ENCODE measurements at places on chromosomes 7 and 10.
A peak's percentile ranks its signal among the peaks of the same experiment; 100 is the strongest.

DNA sequence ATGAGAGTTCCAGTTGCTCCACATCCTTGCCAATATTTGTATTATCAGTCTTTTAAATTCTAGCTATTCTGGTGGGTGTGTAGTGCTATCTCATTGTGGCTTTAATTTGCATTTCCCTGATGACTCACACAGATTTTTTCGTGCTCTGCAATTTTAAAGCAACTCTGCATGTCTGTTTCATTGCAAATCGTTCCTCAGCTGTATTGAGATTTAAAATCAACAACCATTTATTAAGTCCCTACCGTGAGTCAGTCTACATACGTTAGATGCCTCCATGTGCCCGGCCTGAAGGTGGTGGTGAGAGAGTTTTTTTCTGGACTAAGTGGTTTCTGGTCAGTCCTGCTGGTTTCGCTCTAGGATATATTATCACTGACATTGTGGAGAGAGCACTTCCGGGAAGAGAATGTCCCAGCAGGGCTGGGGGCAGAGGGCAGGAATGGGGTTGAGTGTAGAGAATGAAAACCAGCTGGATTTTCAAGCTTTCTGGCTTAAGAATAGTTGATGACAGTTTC is 8.4 kb upstream of the HYCC1 start:
- DNase-seq, result peak; percentile 46

- DNase-seq, result no peak
Observed at GRCh38 chr7:11524476-11525397, 307.3 kb downstream of the THSD7A start.

DNA sequence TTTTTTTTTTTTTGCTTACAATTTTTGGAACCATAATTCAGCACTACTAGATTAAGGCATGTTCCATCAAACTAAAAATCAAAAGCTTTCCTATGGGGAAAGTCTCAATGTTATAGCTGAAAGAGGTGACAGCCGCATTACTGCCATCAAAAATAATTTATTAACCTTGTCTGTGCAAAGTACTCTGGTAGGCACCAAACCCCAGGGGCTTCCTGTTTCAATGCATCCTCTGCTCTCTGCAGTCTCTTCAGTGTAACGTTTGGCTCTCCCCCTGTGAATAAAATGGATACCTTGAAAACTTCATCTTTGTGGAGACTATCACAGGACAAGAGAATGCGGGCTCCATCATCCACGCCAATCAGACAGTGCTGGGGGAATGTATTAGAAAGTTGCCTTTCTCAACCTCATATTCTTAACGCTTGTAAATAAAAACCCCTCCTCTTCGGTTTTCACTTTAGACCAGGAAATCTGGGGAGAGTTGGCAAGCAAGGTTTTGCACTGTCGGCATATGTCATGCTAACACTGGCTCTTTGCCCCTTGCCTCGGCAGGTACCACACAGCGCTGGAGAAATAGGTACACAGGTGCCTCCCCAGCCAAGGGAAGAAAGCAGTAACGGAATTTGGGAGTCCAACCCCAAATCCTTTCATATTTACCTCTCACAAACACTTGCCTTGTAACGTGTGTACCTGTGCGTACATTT is 1.6 kb upstream of the NRG3 start:
- DNase-seq, result no peak

DNA sequence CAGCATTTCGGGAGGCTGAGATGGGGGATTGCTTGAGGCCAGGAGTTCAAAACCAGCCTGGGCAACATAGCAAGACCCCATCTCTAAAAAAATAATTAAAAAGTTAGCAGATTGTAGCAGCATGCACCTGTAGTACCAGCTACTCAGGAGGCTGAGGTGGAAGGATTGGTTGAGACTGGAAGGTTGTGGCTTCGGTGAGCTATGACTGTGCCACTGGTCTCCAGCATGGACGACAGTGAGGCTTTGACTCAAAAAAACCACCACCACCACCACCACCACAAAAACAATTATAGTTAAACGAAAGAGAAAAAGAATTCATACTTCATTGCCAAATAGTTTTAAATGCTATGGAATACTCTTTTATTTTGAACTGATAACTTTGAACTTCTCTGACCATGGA is 63.4 kb downstream of the VTI1A start:
- no peak for DNase-seq

- DNase-seq, result no peak
Observed at GRCh38 chr7:14351167-14351566, 361.7 kb upstream of the ETV1 start.

DNA sequence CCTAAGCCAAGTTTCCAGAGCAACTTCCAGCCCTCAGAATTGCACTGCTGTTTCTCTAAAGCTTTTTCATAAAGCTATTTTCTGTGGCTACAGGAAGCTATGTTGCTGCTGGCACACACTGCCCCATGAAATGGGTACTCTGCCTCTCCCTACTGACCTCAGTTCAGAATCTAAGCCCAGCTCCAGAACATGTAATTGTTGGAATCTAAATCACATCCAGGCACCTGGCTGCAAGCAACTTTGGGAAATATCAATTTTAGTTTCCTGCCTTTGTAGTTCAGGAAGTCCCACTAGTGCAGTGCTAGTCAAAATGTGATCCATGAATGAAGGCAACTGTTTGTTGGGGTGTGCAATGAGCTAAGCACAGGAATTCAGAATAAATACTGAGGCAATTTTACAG is 226.2 kb downstream of the THSD7A start:
- DNase-seq, result no peak
